NCI-H345 (cell line): ENCODE measurements at places on chromosomes 13 and 19.

DNA sequence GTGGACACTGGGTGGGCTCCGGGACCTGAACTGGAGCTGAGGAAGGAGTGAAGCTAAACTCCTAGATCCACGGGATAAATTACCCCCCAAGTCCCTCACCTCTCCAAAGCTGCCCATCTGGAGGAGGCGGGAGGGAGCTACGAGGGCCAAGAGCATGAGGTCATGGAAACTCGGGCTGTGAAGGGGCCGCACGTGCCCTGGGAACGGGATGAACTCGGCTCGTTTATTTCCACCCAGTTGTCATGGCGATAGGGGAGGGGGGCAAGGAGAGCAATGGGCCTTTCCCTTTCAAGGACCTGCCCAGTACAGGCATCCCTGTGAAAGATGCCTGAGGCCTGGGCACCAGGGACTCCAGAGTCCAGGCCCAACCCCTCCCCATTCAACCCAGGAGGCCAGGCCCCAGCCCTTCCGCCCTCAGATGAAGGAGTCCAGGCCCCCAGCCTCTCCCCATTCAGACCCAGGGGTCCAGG is 3.8 kb downstream of the PPP1R12C start:
- no peak for DNase-seq

DNA sequence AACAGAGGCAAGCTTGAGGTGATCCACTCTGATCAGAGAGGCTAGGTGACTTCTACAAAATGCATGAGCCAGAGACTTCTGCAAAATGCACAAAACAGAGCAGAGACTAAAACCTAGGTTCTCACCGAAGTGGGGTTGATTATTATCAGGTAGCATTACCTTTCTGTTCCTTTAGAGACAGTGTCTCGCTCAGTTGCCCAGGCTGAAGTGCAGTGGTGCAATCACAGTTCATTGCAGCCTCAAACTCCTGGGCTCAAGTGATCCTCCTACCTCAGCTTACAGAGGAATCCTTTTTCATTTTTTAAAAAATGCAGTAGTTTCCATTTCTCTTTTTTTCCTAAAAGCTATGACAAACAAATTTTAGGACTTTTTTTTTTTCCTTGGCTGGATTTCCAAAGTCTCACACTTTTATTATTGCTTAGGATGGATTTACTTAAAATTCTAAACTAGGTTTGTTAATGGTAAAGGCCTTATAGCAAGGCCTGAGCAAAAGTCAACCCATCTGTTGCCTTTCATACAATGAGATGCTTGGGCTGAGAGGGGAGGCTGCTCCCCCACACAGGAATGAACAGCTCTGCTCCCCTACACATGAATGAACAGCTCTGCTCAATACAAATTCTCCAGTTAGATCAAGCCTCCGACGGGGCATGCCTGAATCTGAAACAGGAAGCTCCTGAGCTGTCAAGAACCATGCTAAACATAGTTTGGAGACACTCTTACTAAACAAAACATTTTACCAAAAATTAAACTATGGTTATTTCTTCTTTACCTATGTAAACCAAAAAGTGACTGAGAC is 18.8 kb upstream of the TNFRSF19 start:
- DNase-seq, result no peak

- DNase-seq, result no peak
These were observed 81.8 kb upstream of the CLDN10 start for GRCh38 chr13:95470574-95471366.

- DNase-seq, result no peak
These were observed 226.2 kb downstream of the KCNRG start for GRCh38 chr13:50241479-50241878.

DNA sequence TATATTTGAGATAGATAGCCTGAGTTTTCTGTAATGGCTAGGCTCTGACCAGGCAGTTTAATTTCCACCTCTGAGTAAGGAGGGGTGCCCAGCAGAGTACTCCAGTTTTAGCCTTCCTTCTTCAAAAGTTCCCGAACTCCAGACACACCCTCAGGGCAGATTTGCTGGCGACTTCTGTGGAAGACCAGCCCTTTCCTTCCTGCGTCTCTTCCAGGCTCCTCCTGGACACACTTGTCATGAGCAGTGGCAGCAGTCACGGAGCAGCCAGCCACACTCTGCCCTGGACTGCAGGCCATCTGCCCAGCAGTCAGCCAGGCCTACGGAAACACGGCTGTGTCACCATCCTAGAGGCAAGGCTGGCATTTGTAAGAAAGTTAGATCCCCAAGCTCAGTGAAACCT is 6.6 kb upstream of the FLT1 start:
- no peak for DNase-seq

GRCh38 chr19:48582168-48582567 is 24.4 kb upstream of the SPACA4 start:
- DNase-seq, result no peak

- no peak for DNase-seq
These were observed 62.9 kb upstream of the SPATA13 start for GRCh38 chr13:24097667-24098066.

- peak; percentile 47 for DNase-seq
These were observed 169.9 kb downstream of the USP12 start for GRCh38 chr13:27001705-27002104.

DNA sequence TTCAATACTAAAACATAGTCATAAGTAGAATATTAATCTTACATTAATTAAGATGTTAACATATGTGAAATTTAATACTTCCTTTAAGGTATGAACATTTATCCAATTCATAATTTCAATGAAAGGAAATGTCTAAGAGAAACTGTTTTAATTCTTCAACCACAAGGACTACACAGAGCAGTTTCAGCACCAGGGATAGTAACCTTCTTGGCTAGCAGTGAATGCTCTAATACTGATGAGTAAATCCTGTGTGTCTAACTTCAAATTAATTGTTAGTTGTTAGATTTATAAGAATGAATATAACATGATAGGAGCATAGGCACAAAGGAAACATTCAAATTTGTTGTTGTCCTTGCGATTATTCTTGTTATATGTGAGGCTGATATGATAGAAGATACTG is 15.6 kb upstream of the NBEA start:
- DNase-seq, result no peak

DNA sequence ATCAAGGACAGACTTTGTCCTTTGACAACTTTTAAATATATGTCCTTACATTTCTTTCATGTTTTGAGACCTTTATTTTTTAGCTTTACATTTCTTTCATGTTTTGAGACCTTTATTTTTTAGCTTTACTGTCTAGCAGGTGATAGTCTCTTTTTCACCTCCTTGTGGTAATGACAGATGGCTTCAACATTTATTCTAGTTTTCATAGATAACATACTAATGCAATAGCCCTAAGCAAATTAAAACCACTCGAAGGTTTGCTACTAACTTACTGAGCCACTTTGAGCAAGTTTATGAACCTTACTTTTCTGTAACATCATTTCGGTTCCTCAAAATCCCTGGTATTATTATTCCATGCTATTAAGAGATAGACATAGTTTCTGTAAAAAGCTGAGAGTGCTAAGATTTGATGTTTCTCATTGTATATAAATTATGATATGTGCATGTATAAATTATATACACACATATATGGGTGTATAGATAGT is 4.5 kb downstream of the DACH1 start:
- no peak for DNase-seq

DNA sequence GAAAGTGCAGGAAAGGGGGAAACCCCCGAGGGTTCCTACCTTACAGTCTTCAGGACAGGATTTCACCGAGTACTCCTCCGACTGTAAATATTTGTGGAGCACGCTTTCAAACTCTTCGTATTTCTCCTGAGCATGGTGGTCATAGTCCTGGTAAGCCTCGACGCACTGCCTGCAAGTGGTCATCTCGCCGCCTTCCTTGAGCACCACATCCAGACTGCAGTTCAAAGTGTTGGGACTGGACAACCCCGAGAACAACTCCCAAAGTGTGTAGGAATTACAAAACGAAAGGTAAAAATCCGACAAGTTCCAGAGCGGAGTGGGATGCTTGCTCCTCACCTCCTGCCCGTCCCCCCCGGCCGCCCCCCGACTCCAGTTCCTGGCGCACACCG is 349.7 kb downstream of the LIG4 start:
- peak; percentile 59 for DNase-seq

DNA sequence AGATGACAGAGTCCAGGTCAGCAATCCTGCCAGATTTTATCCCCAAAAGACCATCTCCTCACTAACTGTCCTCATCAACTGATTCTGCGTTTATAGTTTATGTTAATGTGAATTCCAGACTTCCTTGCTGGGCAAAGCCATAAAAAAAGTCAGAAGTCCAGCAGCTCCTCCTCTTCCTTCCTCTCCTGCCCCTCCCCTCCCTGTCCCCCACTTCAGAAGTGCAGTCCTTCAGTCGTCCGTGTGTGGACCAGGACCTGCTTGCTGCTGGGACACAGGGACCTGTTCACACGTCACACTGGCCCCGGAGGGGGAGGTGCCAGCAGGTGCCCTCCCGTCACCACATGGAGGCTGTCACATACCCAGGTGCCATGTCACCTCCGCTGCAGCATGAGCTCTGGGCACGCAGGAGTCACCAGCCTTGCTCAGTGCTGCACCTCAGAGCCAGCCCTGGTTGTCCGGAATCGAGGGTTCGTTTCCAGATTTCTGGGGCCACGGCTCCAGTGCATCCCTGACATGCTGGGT is 4.0 kb upstream of the MCF2L start:
- no peak for DNase-seq

GRCh38 chr19:42367929-42368328 is 22.2 kb downstream of the CNFN start:
- DNase-seq, result no peak

- DNase-seq, result no peak
These were observed 32.2 kb downstream of the MYO9B start for GRCh38 chr19:17107546-17108452.

- no peak for DNase-seq
These were observed 59.0 kb downstream of the PTPRS start for GRCh38 chr19:5281588-5281987.

- DNase-seq, result no peak
These were observed 8.0 kb downstream of the RNASEH2B start for GRCh38 chr13:50917572-50917971.

DNA sequence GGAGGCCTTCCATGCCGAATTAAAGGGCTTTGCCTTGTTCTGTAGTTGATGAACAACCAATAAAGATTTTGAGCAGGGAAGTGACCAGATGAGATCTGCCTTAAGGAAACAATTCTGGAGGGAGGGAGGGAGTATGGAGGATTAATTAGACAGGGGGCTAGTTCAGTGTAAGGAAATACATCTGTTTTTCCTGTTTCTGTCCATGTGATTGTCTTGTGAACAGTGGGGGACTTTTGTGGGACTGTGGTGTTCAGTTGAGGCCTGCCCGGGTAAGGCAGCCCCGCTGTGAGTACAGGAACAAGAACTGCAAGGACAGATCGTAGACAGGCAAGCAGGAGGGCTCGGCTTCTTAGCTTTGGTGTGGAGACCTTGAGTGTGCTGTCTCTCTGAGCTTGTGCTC is 59.0 kb downstream of the DGKH start:
- peak; percentile 70 for DNase-seq

DNA sequence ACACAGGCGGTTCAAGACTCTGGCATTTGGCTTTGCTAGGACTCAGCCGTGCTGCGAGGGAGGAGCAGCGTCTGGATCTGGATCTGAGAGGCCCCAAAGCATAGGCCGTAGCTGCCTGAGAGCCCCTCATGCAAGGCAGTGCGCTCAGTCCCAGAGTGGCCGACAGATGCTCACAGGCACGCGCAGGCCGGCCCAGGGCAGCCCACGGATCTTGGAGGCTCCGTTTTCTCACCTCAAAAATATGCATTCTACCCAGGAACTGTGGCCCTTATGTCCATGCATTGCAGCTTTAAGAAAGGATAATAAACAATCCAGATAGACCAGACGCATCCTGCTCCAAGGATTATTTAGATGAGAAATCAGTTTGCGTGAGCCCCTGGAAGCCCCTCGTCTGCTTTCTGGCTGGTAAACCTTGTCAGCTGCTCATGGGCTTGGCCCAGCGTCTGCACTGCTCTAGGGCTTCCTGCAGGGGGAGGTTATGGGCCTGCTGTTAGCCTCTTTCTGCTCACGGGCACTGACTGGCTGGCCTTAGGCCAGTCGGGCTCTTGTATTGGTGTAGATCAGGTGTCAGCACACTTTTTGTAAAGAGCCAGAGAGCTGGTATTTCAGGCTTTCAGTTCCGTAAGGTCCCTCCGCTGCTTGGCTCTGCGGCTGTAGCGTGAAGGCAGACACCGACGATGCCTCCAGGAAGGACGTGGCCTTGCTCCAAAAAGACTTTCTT is 24.2 kb downstream of the TEX29 start:
- peak; percentile 57 for DNase-seq

GRCh38 chr13:32045982-32046785 is 14.6 kb downstream of the FRY start:
- peak; percentile 65 for DNase-seq

DNA sequence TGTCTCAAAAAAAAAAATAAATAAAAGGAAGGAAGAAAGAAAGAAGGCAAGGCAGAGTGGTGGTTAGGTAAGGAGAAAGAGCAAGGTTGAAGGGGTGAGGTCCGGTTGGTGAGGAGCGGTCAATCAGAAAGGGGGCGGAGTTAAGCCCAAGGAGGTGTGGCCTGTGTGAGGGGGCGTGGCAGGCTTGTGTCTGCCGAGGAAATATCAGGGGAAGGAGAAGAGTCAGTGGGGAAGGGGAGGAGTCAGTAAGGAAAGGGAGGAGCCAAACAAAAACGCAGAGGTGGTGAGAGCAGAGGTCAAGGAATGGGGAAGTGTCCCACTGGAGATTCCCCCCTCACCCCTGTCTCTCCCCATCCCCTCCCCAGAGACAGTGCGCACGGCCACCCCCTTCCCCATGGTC is 5.9 kb downstream of the CACNG7 start:
- DNase-seq, result no peak

- DNase-seq, result no peak
These were observed 763.1 kb downstream of the UQCRFS1 start for GRCh38 chr19:28449803-28450202.

GRCh38 chr19:14840206-14840605 is 5.2 kb upstream of the OR7A5 start:
- no peak for DNase-seq

DNA sequence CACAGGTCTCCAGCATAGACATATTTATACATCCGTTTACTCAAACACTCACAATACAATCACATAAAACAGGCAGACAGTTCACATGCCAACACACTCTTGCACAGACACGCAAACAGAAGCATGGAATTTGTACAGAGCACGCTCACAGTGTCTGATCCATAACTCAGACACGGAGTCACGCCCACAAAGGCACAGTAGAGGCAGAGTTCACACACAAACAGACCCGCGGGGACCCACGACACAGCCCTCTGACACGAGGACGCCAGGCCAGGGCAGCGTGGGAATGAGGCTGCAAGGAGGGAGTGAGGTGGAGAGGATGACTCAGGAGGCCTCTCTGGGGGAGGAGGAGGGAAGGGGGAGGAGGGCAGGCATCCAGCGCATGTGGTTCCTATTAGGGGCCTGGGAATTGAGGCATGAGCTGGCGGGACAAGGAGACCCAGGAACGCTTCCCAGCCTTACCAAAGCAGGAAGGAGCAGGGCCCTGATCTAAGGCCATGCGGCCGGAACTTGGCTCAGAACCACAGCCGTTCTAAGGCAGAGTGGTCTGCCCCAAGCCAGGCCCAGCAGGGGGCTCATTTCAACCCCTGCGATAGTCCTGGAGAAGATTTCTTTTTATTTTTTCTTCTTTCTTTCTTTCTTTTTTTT is 9.1 kb upstream of the OLFM2 start:
- DNase-seq, result no peak
